SW 1271 (cell line): ENCODE measurements at places on chromosomes 3 and 15.

DNA sequence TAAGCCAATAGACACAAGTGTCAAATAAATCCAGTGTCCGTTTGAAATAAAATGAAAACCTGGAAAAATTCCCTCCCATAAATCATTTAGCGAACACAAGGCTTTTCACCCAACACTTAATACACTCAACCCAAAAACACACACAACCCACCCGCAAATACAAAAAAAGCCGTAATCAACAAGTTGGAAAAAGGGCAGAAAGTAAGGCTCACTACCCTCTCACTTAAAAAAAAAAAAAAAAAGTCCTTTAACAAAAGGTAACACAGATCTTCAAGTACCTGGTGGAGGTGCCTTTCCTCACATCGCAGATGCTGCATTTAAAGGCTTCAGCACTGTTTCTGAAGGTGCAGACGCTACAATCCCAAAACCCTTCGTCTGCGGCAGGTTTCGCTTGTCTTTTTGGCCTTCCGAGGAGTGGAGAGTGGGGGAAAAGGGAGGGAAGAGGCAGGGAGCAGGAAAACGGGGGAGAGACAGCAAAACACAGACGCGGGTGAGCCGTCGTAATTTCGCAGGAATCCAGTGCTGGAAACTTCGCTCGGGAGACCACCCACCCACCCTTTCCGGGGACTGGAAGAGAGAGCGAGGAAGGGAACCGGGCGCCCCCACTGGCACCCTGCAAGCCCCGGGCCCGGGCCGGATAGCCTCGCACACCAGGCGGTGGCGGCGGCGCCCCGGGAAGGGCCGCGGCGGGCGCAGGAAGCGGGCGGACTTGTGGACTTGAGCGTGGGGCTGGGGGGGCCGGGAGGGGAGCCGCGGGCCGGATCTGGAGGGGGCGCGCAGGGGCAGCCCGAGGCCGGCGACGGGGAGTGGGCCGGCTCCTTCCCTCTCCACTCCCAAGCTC lies 401.8 kb downstream of the SHQ1 start:
- DNase-seq, result peak; percentile 24

DNA sequence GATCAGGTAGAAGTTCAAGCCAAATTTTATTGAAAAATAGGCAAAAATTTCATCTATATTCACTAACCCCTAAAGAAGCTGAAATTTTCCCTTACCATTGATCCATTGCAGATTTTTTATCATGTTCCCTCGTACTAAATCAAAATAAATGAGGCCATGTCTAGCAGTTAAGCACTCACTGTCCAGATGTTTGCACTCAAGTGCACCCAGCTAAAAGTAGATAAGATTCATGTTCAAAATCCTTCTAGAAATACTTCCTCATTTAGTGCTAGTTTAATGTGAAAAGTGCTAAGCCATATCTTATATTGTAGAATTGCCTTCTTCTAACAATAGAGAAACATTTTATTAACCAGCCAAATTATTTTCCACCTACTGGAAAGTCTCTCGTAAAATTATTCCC lies 164.7 kb upstream of the UBE2E2 start:
- DNase-seq, result no peak

DNA sequence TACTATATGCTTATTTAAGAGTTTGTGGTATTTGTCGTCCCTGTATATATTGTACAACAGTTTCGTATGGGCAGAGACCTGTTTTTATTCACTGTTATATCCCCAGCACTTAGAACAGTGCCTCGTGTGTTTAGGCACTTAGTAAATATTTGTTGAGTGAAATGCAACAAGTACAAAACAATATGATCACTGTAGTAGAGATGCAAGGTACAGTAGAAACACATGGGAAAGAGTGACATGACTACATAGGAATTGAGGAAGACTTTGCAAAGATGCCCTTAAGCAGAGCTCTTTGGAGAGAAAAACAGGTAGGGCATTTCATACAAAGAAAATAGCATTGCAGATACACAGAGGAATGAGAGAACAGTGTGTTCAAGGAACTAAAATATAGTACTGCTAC lies 18.3 kb downstream of the RASA2 start:
- no peak for DNase-seq

- no peak for DNase-seq
Measured at GRCh38 chr15:73442968-73443367, at the start of gene REC114. Gene REC114, plus strand, starts transcription at chr15:73443164. Its CDS starts 22 bp downstream, at chr15:73443186.

DNA sequence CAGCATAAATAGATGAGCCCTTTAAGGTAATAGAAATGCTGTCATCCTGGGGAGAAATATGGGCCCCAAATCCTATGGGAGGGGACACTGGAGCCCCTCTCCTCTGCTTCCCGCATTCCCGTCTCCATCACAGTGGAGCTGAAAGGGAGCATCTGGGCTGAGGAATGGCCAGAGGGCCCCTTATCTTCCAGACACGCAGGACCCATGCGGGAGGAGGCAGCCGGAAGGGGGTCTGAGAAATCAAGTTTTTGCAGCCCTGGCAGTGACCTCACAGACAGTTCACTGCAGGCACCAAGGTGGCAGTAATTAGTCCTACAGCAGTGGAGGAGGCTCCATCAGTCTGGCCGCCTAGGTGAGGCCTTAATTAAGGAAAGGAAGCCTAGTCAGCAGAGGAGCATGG lies 80.2 kb downstream of the RAB11A start:
- DNase-seq, result no peak

- DNase-seq, result no peak
Measured at GRCh38 chr15:92687195-92687602, 31.6 kb upstream of the FAM174B start.

GRCh38 chr3:154188846-154189245 lies 67.7 kb downstream of the ARHGEF26 start:
- DNase-seq, result no peak

DNA sequence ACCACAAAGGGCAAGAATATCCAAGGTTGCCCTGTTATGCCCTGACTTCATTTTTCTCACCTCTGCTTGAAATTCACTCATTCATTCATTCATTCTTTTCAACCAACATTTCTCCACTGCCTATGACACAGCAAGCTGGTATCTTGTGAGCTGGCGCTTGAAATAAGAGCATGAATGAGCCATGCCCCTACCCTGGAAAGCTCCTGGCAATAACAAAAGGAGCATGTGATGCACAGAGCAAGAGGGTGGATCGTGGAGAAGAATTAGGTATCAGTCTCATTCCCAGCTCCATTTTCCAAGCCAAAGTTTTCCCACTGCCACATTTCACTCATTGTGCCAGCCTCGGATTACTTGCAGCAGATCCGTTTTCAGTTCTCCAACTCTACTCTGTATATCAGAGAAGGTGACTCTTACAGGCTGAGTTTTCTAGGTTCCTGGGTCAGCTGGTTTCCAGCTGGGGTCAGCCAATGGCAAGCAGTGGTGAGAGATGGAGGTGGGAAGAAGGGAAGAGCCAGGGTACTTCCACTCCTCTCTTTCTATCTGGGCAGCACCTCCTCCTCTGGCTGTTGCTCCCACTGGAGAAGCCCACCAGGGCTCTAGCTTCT lies 144.8 kb downstream of the SUCLG2 start:
- DNase-seq, result no peak

DNA sequence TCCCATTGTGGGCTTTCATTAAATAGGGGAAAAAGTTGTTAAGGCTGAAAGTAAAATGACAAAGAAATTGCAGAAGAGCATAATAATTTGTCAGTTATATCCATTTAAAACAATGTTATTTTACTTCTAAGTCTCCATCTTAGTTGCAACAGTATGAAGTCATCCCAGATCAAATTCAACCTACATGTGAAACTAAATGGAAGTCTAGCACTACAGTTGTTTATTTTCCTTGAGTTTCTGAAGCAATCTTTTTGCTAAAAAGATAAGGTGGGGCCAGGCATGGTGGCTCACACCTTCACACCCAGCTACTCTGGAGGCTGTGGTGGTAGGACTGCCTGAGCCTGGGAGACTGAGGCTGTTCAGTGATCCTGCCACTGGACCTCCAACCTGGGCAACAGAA lies 80.2 kb downstream of the DPH6 start:
- DNase-seq, result no peak

DNA sequence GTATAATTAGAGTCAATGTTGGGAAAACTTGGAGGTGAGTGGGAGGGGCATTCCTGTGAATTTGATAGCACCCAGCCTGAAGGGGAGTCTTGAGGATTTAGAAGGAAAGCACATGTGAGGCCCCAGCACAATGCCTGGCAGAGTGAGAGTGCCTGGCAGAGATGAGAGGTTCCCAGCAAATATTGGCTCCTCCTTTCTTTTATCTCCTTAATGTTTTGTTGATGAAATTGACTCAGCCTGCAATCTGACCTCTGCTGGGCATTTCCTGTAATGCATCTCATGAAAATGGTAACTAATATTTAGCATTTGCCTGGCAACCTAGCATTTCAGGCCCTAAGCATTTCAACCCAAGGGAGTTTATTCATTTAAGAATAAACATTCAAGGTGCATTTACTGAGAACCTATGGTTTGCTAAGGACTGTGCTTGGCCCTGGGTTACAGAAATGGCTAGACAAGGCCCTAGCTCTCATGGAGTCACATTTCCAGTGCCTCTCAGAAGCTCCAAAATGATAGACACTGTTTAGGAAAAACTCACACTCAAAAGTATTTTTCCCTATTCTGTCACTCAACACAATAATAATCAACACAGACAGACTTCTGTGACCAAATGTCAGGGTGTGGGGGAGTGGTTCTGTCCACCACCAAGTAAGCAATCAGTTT lies 19.0 kb downstream of the PDHB start:
- peak; percentile 29 for DNase-seq

DNA sequence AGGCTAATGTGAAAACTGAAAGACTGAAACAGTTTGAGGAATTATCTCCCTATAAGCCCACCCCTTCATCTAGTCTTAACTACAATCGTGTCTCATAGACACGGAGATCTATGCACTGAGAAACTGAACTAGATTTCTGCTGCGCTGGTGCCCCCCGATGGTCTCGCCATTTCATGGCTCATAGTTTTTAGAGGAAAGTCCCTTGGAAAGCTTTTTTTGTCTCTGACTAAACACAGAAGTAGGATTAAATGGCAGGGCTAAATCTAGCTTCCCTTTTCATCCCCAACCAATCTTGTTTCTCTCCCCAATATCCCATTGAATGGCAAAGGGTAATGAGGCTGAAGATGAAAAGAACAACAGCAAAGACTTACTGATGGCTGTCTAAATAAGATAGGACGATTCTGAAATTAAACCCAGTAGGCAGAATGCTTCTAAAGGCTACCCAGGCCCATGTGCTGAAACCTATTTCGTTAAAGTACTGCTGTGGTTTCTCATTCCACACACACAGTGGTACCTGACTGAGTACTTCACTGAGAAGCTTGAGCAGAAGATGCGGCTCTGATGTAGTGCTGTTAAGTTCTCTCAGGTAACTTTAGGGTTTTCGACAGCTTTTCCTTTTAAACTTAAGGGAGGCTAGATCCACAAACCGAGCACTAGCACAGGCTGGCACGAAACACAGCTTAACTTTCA lies 142.7 kb downstream of the GADL1 start:
- DNase-seq, result peak; percentile 4

DNA sequence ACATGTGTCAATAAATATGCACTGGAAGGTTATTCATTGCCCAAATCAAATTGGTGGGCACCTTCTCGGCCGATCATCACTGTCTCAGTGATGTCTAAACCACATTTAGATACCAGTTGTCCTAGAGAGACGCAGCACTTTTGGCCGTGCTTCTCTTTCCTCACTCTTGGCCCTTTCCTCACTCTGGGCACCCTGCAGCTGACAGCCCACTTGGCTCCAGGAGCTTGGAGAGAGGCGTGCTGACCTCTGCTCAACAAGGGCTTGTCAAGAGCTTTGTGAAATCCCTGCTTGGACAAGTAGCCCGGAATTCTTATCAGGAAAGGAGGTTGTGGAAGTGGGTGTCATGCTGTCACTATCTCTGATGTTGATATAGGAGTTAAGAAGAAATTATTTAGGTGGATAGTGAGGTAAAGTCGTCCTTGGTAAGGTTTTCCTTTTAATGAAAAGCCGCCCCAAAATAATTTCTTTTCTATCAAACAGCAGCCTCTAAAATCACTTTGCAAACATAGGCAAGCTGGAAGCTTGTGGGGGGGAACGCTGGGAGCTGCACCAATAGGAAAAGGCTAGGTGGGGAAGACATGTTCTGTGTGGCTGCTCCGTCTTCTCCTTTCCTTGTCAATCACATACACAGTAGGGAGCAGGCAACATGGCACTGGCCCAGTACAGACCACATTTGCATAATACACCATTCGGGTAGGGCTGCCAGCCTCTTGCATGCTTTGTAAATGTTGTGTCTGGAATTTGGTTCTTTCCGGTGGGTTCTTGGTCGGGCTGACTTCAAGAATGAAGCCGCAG lies 126.8 kb upstream of the UBE3A start:
- DNase-seq, result no peak
